ENCODE measurements at places on chromosomes 4 and X.
A peak's percentile ranks its signal among the peaks of the same experiment; 100 is the strongest.

DNA sequence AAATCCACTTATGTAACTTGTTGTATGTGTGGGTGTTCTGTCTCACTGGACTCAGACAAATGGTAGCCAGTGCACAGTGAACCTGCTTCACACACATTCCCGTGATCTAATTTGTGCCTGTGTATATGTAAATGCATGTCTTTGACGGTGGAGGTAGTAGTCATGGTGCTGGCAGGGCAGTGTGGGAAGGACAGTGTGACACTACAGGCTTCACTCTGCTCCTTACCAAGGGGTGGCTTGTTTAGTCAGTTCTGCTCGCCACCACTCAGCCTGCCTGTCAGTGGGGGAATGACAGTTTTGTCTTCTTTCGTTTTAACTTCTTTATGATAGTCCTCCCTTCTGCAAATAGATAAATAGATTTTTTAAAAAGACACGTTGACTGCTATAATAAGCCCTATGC lies 17.7 kb upstream of the PAQR3 start:
- no peak for DNase-seq

DNA sequence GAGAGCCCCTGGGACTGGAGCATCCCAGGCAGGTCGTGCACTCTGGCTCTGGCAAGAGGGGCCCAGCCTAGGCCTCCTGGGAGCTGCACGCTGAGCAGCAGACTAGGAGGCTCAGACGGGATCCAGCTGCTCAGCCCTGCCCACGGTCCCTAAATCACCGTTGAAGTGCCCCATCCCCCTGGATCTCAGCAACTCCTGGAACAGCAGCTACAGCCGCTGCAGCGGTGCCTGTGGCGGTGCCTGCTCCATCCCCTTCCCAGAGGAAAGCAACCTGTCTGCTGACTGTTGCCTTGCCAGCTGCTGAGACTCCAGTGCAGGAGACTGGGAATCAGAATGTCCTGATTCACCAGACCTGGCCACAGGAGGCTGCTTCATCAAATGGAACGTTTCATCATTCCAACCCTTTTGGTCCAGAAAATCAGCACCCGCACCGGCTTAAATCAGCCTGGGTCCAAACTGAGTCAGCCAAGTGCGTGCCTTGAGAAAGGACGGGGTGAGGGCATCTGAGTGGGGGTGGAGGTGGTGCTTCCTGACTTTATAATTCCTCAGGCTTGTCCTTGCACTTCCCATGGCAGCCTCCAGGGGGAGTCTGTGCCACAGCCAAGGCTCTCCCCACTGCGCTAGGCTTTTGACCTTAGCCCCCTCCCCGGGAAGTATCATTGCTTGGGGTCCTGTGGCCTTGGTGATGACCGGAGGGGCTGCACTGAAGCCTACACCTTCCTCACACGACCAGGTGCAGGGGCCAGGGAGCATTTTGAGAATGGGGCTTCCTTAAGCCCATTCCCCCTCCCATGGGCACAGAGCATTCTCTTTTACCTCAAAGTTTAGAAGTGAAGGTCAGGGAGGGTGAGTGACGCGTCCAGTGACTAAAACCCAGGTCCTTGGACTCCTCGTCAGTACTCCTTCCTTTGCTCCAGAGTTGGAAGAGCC lies 6.5 kb downstream of the ZNF185 start:
- peak; percentile 16 for DNase-seq

DNA sequence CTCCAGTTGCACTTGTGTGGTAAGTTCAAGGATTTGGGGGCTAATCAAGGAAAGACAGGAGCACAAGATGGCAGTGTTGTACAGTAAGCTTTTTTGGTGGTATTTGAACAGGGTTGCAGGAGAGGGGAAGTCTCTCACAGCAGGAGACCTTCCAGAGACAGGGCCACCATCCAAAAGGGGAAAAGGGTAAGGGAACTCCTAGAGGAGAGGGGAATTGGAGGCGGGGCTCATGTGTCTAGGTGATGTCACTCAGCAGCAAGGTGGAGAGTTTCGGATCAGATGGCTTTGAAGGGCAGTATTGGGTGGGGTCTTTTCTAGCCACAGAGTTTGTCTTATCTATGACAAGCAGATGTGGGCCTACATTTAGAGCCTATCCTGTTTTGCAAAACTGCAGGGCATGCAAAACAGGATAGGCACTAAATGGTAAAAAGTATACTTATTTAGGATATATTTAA lies 13.4 kb upstream of the RNF175 start:
- no peak for DNase-seq

DNA sequence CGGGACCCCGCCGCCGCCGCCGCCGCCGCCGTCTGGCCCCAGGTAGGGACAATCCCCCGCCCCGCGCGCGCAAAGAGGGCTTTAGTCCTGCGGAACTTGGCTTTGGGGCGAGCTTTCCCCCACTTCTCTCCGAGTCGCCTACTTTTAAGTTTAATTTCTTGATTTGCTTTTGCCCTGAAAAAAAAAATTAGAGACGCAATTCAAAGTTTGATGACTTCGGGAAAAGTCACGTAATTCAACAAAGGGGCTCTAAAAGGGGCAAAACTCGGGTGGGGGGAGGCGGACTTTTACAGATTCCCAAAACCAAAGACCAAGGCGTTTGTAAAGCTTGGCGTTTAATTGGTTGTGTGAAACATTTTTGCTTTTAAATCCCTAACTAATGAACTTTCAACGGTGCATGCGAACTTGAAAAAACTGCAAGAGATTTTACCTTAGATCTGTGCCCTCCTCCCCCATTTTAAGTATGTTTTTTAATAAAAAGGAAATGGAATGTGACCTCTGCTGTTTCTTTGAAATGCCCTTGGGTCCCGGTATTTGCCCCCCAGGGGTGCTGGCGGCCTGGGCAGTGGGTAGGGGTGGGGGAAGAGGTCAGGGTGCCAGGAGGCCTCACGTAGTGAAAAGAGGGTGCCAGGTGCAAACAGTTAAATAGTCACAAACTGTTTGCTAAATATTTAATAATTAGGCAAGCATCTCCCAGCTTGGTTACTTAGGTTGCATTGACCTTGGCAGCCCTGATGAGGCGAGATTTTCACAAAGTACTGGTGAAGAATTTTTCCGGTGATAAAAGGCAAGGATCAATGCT lies 209.7 kb downstream of the NWD2 start:
- DNase-seq = no peak

GRCh38 chrX:118016422-118016821 lies 100.2 kb downstream of the KLHL13 start:
- no peak for DNase-seq

DNA sequence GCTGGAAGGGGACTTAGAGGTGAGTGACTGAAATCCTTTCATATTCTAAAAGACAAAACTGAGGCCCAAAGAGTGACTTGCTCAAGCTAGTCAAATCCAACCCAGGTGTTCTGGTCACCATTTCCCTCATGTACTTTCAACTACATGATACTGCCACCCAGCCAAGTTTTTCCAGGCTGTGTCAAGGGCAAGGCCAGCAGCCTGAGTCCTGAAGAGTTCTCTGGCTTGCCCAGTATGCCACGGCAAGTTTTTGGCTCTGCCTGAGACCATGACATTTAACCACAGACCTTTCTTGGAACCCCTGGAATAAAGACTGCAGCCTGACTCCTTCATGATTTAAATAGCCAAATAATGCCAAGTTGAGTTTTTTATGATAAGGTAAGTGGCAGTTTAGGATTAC lies 10.7 kb upstream of the TMEM164 start:
- no peak for DNase-seq

- no peak for DNase-seq
These were observed 61.1 kb upstream of the STS start for GRCh38 chrX:7086384-7086783.
